ENCODE measurements at places on chromosomes 2 and 18.

GRCh38 chr2:30249354-30249753 is 18.0 kb downstream of the LBH start:
- no peak for DNase-seq

GRCh38 chr2:52402128-52402527 is 1365.5 kb upstream of the CHAC2 start:
- no peak for DNase-seq

GRCh38 chr2:206160125-206160806 is 571 bp downstream of the EEF1B2 start:
- DNase-seq, result no peak

DNA sequence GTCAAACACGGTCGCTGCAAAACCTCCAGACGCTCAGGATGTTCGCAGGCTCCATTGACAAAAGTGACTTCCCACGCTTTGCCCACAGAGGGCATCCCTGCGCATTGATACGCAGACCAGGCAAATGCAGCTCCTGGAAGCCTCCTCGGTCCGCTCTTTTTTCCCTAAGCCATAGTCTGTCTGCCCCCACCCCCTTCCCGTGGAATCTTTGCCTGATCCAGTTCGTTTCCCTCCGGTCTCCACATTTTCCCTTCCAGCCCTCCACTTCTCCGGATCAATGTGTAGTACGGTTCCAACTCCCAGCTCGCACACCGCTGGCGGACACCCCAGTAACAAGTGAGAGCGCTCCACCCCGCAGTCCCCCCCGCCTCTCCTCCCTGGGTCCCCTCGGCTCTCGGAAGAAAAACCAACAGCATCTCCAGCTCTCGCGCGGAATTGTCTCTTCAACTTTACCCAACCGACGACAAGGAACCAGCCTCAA is at the start of gene DCC:
Gene DCC (plus strand): TSS at position 307 of the 481 bp plus-strand sequence. CDS start 591 bp downstream, outside the sequence.
- DNase-seq, result peak; percentile 2

DNA sequence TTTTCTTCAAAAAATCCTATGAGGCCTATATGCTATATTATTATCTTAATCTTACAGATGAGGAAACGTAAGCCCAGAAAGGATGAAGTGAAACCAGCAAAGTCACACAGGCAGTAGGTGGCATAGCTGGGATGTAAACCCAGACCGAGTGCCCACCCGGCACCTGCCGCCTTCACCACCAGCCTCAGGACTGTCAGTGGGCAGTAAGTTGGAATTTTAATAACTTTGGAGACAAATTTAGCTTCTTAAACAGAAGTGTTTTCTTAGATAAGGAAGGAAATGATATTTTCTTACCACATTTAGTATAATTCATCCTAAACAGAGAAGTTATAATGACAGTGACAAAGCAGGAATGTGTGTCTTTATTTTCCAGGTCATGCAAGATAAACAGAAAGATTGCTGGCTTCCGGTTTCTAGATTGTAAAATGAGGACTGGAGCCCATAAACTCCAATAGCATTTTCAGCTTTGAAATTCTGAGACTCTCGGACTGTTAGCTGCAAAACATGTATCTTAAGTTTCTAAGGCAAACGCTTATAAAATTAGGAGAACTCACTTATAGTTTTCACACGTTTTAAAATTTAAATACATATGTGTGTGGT is 59.3 kb downstream of the CD8B2 start:
- DNase-seq, result no peak

DNA sequence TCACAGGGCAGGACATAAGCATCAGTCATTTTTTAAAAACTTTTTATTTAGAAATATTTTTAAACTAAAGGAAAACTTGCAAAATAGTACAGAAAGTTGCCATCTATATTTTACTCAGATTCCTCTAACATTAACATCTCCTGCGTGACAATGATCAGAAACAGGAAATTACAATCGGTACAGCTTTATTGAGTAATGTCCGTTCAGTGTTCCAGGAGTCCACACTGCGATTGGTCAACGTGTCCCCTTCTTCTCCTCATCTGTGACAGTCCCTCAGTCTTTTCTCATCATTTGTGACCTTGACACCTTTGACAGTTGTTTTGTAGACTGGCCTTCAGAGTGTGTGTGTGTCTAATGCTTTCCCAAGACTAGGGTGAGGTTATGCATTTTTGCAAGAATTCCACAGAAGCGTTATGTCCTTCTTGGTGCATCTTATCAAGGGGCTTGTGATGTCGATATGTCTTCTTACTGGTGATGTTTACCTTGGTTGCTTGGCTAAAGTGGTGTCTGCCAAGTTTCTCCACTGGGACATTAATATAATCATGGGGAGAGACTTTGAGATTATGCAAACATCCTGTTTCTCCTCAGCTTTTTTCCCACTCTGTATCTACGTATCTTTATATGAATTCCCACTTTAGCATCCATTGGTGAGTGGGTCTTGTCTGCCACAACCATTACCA is 21.4 kb upstream of the TMEM177 start:
- no peak for DNase-seq

- no peak for DNase-seq
Observed at GRCh38 chr2:229033816-229034215, 237.3 kb downstream of the PID1 start.

DNA sequence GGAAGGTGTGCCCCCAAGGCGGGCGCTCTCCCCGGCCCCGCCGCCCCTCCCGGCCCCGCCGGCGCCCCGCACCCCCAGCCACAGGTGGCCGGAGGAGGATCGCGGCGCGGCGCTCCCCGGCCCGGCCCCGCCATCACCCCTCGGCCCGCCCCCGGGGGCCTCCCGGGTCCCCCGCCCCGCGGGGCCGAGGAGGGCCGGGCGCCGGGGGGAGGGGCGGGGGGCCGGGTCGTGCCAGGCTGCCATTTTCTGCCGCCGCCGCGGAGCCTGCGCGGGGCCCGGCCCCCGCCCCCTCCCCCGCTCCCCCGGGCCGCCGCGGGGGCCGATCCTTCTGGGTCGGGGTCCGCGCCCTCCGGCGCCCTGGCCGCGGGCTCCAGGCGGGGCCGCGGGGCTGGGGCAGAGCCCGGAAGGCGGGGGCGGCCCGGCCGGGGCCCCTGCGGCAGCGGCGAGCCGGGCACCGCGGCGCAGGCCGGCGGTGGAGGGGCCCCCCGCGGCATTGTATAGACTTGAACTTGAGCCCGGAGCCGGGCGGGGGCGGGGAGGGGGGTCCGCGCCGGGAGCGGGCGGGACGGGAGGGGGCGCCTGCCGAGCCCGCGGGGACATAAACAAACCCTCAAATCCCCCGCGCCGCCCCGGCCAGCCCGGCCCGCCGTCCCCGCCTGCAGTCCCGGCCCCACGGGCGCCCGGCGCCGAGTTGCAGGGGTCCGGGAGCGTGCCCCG is 556 bp downstream of the DNMT3A start:
- no peak for DNase-seq

DNA sequence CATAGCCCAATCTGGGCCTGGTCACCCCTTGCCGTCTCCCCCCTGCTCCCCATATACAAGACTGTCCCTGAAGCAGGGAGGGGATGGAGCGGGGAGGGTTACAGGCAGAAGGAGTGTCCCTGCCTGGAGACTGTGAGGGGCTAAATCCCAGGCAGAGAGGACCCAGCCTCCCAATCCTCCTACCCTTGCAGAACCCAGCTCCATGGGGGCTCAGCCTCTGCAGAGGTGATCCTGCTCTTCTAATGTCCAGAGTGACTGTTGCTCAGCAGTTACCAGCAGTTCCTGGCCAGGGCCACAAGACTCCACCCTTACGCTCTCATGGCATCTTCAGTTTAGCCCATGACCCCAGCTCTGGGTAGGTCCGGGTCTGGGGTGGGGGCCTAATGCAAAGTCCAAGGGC is 58.1 kb downstream of the COA5 start:
- DNase-seq, result no peak

- DNase-seq, result no peak
Observed at GRCh38 chr2:59868981-59869380, 684.5 kb downstream of the BCL11A start.

DNA sequence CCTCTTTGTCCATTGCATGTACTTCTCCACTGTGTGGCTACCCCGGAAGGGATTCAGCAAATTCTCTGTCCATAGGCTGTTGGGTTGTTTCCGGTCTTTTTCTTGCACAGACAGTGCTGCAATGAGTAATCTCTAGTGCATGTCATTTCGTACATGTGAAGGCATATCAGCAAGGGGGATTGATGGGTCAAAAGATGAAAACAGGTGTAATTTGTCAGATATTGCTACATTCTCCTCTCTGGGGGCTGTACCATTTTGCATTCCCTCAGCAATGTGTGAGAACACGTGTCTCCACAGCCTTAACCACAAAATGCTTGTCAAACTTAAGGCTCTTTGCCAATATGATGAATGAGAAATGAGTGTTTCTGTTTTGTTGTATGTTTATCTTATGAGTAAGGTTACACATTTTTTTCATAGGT is 60.5 kb downstream of the KLHL29 start:
- DNase-seq, result no peak

DNA sequence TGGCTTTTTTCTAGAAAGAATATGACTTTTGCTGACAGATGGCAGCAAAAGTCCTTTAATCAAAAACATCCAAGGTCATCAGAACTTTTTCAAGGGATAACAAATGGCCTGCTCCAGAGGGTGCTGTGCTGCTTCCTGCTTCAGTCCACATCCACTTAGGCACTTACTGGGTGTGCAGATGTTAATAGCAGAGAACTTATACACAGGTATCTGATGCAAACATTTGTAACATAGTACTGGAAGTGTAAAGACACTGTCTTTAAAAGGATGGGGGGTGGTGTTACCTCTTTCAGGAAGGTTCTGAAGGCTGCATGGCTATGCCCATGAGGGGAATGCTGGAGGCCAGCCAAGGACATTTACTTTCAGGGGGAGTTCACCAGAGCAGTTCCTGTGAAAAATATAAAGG is 5.5 kb downstream of the HOXD8 start:
- DNase-seq, result no peak

GRCh38 chr2:240685771-240686371 is 3.2 kb upstream of the AQP12B start:
- DNase-seq, result no peak

DNA sequence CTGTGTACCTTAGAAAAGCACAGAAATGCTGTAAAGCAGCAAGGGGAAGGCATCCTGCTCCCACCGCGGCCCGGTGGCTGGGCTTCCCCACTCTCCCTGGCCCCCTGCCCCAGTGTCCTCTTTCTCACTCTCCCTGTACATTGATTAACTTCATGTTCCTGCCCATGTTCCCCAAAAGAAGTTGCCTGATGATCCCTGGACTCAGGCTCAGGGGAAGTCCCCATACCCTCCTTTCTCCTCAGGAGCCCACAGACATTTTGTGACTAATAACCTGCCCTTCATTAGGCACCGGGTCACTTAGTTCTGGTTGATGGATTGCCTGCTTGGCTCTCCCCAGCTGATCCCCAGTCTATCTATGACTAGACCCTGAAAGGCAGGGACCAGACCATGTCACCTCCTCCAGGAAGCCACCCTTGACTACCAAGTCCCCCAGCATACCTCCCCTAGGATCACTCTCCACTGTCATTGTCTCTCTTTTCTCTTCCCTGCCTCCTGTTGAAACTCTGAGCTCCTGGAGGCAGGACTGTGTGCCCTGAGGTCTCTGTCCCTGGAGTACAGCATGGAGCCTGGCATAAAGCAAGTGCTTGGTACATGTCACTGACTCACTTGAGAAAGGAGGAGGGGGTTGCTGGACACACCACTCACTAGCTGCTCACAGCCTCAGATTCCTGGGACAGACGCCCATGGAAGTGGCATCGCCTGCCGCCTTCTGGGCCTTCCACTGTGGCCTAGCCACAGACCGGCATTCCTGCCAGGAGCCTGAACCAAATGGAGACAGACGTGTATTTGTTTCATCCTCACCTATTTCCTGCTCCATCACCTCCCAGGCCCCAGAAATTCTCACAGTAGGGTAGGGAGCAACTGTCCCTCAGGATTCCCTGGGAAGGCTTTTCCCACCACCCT is 13.5 kb downstream of the MALL start:
- DNase-seq, result no peak

DNA sequence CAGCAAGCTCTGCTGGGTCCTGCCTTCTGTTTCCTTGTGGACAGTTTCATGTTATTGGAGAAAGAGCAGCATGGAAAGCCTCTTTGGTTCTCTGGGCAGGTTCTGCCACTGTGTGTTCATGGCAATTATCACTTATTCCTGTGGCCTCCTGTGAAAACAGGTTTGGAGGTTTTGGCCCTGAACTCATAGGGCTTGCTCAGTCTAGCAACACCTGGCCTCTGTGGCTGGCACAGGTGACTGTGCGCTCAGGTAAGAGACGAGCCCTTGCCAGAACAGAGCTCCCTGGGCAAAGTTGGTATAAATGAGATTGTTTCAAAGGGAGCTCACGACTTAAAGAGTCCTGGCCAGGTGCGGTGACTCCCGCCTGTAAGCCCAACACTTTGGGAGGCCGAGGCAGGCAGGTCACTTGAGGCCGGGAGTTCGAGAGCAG is 5.7 kb downstream of the CEP68 start:
- no peak for DNase-seq

GRCh38 chr2:28488858-28489575 is 6.8 kb upstream of the PLB1 start:
- no peak for DNase-seq

GRCh38 chr2:9762164-9762563 is 81.1 kb upstream of the TAF1B start:
- no peak for DNase-seq

GRCh38 chr18:40371673-40372072 is 1583.4 kb upstream of the PIK3C3 start:
- DNase-seq, result no peak

DNA sequence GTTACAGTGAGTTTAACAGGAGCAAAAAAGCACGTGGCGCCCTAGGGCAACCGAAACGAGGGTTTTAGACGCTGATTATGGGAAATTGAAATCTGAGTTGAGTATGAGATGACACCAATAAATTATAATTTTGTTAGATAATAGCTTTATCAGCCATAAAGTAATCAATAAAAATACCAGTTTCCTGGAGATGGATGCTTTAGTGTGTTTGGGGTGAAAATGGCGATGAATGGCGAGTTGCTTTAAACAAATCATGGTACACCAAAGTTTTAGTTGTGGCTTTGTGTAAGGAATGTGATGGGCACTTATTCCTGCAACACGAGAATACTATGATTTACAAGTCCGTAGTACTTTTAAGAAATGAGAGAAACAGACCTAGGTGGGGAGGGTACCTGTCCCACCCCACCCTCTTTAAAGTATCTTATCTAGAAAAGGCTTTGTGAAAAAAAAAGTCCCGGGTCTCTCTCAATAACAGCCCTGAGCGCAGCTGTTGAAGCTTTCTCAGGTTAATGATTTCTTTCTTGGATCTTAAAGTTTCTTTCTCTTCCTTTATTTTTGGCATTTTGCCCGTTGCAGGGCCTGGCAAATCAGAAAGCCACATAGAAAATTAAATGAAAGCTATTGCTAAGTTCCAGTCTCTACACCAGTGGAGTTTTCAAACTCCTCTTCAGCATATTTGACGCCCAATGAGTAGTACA is 1.5 kb upstream of the RRM2 start:
- no peak for DNase-seq

All from activated CD4-positive, alpha-beta T cell treated with anti-CD3 and anti-CD28 coated beads, Interleukin-2, Interleukin-4, amounts not matched to agents 100 ng/mL and 50 ng/mL, durations not matched to agents 16 hours and 8 hours (primary cell).